Hypothalamus (tissue), 51 donors: ENCODE measurements at places on chromosomes 16 and 17.

DNA sequence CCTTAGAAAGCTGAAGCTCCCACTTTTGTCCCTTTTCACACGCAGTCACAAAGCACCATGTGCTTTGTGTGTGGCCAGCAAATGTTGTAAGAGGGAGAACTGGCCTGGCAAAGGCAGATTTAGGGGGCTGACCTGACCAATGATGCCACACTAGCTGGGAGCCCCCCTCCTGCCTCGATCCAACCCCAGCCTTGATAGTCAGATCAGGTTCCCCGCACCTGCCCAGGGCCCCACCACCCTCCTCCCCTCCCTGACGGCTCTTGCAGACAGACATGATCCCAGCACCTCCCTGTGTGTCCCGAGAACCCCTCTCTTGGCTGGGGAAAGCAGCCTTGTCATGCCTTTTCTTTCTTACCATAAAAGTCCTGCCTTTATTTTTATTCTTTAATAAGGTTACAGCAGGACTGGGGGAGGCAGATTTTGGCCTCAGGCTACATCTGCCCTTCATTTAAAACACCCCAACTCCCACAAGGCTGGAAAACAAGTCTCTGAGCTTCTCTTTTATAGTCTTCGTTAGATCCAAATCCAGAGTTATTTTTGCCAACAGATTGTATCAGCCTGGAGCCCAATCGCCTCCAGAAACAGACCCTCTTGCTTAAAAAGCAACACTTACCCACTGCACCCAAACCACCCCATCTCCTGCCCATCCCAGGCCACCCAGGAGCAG, 201.8 kb upstream of the CDH5 start:
- no peak for DNase-seq

- DNase-seq, result no peak
Observed at GRCh38 chr17:46879101-46879500, 27.7 kb downstream of the WNT9B start.

DNA sequence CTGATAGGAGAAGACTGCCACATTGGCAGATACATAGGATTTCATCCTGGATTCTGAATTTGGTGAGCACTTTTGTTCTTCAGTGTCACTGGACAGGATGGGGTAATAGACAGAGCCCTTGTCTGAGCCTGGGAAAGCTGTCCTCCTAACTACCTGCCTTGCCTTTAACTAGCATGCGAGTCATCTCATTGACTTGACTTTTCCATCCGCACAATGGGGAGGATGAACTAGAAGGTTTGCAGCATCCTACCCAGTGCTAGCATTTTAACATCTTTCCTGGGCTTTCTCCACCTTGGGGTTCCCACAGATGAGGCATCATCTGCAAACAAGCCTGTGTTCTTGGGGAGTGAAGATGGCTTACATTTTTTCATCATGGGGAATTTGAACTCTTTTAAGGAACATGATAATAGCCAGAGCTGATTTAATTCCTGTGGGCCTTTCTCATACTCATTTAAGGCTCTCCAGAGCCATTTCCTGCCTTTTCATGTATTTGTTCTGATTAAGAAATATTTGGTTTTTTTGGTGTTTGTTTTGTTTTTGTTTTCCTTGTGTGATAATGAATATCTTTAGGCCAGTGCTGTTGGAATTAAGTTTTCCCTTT, 139.5 kb downstream of the MSI2 start:
- no peak for DNase-seq

DNA sequence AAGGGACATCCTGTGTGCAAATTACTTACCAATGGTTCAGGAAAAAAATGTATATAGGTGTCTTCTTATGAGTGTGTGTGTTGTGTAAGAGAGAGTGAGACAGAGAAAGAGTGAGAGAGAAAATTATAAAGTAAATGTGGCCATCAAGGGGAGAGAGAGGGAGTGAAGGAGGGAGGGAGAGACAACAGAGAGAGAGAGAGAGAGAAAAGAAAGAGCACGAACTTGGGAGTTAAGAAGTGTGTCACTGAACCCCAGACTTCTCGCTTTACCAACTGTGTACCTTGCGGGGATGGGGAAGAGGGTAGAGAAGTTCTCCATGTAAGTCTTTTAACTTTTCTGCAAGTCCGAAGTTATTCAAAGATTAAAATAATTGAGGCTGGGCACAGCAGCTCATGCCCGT, 28.8 kb upstream of the ARL4D start:
- DNase-seq, result no peak

- DNase-seq, result no peak
Observed at GRCh38 chr17:2801841-2802240, 5.6 kb downstream of the RAP1GAP2 start.

- no peak for DNase-seq
Observed at GRCh38 chr17:55737976-55738501, 12.8 kb upstream of the PCTP start.

DNA sequence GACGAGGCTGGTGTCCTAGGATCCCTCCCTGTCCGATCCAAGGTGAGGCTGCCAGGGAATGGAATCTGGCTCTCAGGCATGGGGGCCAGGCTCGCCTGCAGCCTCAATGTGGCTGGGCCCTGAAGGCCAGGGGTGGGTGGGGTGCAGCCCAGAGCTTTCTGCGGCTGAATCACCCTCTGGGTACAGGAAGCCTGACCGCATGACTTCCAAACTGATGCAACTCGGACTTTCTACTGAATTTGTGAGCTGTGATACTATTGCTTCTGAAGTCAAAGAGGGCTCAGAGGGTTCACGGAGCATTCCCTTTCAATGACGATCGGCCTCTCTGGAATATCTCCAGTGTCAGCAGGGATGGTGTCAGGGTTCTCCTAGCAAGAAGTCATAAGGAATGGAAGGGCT, 123.7 kb downstream of the METRNL start:
- no peak for DNase-seq

DNA sequence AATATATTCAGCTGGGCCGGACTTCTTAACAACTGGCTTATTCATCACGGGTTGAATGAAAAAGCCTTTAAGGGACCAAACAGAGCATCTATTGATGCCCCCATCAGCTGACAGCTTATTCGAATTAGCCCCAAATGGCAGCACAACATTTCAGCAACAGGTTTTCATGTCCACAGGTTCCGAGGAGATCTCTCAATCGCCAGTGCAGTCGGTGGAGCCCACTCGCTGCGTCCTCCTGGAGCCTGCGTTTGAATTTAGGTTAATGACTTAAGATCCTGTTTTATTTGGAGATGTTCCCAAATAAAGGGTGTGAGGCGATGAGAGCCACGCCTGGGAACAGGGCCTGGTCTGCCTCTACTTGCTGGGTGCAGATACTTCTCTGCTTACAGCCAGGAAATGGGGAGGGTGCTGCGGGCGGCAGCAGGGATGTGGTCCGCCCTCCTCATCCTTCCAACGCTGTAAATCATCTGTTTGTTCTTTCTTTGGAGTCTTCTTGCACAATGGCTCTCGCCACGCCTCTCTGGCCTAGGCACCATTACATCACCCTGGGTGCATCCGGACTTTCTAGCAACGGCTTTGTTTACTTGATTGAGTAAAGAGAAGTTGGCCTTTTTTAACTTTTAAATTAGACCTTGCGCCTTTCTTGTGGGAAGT, 22.6 kb downstream of the NDE1 start:
- peak; percentile 80 for DNase-seq

GRCh38 chr17:65455972-65456343, 105.5 kb downstream of the AXIN2 start:
- no peak for DNase-seq

- no peak for DNase-seq
Observed at GRCh38 chr17:46044286-46044928, 45.4 kb downstream of the STH start.

DNA sequence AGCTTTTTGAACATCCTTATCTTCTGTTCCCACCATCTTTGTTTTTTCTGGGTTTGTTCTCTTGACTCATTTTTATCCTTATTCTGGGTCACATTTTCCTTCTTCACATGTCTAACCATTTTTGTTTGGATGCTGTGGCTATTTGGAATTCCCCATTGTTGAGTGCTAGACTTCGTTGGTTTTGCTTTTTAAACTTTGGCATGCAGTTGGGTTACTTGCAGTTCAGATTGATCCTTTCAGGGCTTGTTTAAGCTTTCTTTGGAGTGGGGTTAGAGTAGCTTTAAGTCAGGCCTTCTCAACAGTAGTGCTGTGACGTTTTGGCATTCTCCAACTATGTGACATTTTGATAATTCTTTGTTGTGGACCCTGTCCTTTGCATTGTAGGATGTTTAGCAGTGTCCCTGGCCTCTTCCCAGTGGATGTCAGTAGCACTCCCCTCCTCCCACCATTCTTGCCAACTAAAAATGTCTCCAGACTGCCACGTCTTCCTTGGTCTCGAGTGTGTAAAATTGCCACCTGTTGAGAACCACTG, 21.1 kb downstream of the PRMT7 start:
- DNase-seq, result no peak

DNA sequence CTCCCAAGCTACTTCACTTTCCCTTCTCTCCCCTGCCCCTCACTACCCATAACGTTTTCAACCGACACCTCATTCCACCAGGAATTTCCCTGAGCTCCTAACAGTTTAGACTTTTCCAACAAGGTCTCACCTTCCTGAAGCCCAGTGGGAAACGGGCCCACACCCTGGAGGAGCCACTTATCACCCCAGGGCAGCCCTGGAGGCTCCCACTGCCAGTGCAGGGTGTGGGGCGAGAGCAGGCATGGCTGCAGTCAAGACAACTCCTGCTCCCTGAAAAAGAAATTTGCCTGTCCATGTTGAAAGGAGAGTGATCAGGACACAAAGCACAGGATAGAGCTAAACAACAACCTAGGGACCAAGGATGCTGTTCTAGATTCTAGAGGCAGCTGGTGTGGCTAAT, 1.7 kb upstream of the CCNF start:
- no peak for DNase-seq

GRCh38 chr17:34820248-34820801, 140.9 kb downstream of the CCT6B start:
- DNase-seq, result no peak

- no peak for DNase-seq
Observed at GRCh38 chr17:38982858-38983746, 15.9 kb upstream of the FBXO47 start.

DNA sequence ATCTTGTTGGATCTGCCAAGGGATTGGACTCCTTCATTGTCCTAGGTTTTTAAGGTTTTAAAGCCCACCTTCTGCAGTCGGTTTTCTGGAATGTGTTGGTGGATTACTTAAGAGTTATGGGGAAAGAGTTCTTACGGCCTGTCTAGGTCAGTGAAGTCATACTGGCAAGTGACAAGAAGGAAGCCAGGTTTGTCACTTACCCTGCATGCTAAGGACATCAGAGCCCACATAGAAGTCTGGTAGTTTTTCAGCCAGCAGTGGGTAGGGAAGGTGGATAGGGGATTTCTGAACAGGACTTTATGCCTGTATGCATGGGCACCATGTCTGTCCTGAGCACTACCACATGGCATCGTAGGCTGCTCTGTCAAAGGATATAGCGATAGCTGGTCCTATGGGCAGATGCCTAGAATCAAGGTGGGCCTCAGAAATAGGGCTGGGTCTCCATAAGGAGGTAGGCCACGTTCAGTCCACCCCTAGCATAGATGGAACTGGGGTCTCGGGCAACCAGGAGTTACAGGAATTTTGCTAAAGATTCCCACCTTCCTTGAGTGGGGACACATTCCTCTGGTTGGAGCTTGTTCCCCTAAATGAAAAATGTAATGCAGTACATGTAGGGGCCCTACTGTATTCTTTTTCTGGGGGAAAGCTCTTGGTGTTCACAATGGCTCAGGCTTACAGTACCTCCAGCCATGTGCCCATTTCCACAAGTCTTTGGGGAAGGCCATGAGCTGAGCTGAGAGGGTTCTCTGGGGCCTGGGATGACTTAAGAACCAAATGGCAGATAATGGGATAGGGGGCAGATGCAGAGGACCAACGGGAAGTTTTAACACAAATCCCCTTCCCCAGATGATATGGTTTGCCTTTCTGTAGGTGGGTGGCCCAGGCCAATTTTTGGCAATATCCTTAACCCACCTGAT, 27.5 kb downstream of the TRPV2 start:
- no peak for DNase-seq

GRCh38 chr16:67372664-67373063, 20.6 kb downstream of the TPPP3 start:
- no peak for DNase-seq

- DNase-seq, result no peak
Observed at GRCh38 chr17:61018938-61019337, 341.3 kb downstream of the BCAS3 start.

DNA sequence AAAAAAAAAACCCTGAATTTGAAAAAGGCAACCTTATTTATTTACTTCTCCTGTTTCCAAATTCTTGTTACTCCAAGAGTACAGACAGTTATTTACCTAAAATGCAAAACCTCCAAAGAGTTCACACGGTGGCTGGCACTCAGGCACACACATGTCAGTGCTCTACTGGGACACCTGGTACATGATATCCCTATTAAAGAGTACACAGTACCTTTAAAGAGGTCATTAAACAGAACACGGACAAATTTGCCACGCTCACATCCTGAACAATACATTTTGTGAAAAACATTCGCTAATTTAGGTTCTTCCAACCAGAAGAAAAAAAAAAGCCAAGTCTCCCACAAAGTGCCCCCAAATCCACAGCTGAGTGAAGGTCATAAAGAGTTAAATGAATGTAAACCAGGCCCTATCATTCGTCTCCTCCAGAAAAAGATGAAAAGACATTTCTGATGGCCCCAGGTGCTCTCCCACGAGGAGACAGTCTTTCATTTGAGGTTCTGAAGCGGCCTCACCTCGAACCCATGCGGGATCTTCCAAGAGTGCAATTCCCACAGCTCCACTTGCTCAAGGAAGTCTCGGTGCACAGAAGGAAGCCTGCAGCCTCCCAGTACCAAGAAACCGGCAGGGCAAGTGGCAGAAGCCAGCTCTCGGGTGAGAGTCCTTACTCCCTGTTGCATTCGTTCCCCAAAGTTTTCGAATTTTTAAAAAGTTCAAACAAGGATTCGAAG, 993 bp downstream of the ERN1 start:
- DNase-seq, result no peak

GRCh38 chr16:31131841-31132271, 3.7 kb downstream of the PRSS8 start:
- DNase-seq, result no peak

DNA sequence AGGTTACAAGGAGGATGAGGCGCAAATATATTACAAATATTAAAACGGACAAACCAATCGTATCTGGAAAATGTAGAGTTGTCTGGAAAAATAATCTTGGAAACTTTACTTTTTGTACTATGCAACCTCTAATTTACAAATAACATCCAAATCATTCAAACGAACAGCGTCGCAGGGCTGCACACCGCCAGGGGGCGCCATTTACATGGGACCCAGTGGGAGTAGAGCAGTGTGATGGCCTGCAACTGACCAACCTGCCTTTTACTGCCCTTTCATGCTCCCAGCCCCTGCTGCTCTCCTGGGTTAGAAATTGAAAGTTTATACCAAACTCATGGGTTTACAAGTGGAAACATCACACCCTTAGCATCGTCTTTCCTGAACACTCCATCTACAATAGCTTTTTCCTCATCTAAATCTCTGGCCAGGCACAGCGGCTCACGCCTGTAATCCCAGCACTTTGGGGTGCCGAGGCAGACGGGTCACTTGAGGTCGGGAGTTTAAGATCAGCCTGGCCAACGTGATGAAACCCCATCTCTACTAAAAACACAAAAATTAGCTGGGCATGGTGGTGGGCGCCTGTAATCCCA, 10.0 kb downstream of the PITPNC1 start:
- peak; percentile 31 for DNase-seq
